Fibroblast of skin of scalp (primary cell): ENCODE measurements at places on chromosomes 3 and 15.

DNA sequence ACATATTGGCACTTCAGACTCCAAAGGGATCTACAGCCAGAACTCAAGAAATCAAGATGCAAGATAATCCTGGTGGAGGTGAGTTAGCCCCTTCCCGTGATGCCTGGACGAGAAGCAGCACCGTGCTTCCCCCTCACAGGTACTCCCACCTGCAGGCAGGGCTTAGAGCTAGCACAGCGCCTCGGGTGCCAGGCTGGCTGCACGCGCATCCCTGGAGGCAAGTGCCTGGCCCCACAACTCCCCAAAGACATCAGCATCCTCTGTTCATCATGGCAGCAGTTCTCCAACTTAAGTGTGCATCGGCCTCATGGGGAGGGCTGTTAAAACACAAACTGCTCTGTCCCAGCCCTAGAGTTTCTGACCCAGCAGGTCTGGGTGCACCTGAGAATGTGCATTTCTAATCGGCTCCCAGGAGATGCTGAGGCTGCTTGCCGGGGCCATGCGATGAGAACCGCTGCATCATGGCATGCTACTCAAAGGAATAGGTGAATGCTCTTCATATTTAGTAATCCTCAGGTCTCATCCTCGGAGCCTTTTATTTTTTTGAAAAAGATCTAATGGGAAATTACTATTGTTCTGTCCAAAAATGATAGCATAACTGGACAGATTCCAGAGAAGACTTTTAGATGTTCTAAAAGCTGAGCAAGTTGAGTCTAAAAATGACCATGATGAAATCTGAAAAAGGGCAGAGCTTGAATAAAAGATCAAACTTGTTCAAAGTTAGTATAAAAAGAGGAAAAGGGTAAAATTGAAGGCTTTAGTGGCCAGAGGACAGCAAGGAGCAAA lies 244.2 kb downstream of the ADAMTS17 start:
- no peak for DNase-seq

GRCh38 chr3:10693457-10693856 lies 122.6 kb upstream of the SLC6A11 start:
- DNase-seq: no peak

- DNase-seq: no peak
Measured at GRCh38 chr3:143266927-143267326, 147.4 kb downstream of the CHST2 start.

GRCh38 chr15:51053571-51053970 lies 41.1 kb downstream of the TNFAIP8L3 start:
- DNase-seq: no peak

- no peak for DNase-seq
Measured at GRCh38 chr3:69715204-69715603, 24.1 kb upstream of the MITF start.

- no peak for DNase-seq
Measured at GRCh38 chr3:175326041-175326440, 466.9 kb downstream of the NAALADL2 start.
